Neural crest cell (in vitro differentiated cells): ENCODE measurements at places on chromosomes 2 and 18.

DNA sequence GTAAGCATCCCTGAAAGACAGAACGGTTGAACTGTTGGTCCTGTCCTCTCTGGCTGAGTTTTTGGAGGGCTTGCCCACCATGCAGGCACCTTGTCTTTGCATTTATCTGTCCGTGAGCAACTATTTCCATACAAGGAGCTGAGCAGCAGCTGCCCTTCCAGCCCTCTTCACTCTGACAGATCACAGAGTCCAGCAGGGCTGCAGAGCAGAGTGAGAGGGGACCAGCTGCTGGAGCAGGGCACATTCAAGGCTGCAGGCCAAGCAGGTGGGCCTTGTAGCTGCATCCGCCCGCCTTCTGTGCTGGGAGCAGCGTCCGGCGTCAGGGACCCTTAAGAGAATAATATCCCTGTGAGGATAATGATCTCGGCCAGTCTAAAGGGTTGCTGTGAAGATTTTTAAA is 9.5 kb downstream of the SMYD1 start:
- DNase-seq = no peak

DNA sequence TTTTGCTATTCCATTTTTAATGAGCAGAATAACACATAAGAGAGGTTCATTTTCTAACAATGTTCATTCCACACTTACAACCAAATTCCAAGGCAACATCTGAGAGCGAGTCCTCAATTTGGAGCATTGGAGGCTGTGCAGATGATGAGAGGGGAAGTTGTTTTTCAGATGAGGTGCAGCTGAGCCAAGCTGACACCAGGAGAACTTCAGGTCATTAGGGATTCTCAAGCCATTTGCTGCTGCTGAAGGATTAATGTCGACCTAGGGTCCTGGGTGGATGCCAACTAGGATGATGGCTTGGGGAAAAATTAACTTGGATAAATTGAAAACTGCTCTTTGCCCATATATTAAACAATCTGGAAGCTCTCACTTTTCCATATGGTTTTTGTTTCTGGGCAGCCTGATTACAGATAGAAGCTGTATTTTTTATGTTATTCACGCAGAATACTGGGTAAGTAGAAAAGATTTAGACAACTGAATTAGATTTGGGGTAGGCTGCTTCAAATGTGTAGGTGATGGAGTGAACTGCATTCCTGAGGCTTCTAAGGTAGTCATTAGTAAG is 206.4 kb upstream of the SLC39A10 start:
- no peak for DNase-seq

- no peak for DNase-seq
These were observed 109.8 kb downstream of the PARD3B start for GRCh38 chr2:204655101-204655500.

GRCh38 chr18:9530226-9531009 is 55.1 kb downstream of the RALBP1 start:
- DNase-seq = no peak

DNA sequence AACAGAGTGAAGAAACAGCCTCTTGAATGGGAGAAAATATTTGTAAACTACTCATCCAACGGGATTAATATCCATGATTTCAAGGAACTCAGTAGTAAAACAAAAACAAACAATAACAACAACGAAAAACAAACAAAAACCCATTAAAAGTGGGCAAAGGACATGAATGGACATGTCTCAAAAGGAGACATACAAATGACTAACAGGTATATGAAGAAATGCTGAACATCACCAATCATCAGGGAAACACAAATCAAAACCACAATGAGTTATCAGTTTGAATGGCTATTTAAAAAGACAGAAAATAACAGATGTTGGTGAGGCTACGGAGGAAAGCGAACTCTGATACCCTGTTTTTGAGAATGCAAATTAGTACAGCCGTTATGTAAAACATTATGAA is 224.8 kb upstream of the NRXN1 start:
- DNase-seq = no peak

GRCh38 chr2:96180521-96180920 is 28.1 kb downstream of the STARD7 start:
- DNase-seq = no peak

DNA sequence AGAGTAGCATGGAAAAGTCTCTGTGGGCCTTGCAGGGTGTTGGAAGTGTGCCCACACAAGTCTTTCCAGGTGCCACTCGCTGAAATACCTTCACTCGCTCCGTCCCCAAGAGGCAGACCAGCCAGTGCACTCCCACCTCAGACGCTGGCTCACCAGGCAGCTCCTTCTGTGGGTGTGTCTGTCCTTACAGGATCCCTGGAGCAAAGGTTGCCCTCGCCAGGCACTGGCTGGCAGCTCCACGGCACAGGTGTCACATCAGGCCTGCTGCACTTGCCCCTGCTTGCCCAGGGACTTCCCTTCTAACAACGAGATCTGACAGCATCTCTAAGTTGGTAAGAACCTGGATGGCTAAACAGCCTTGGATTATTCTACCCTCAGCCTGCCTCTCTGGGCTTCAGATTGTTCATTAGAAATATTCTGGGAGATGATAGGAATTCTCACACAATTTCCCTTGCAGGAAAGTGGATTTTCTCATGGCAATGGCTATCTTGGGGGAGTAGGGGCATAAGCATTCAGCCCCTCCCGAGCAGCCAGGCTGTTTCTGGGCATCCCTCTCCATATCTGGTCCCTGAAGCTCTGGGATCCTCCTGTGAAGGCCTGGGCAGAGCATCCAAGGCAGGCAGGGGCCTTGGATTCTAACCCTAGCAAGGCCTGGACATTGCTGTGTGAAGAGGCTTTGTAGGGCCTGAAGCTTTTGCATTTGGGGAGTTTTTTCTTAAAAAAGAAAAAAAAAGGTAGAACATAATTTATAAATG is 262.1 kb downstream of the MYCN start:
- DNase-seq = no peak

DNA sequence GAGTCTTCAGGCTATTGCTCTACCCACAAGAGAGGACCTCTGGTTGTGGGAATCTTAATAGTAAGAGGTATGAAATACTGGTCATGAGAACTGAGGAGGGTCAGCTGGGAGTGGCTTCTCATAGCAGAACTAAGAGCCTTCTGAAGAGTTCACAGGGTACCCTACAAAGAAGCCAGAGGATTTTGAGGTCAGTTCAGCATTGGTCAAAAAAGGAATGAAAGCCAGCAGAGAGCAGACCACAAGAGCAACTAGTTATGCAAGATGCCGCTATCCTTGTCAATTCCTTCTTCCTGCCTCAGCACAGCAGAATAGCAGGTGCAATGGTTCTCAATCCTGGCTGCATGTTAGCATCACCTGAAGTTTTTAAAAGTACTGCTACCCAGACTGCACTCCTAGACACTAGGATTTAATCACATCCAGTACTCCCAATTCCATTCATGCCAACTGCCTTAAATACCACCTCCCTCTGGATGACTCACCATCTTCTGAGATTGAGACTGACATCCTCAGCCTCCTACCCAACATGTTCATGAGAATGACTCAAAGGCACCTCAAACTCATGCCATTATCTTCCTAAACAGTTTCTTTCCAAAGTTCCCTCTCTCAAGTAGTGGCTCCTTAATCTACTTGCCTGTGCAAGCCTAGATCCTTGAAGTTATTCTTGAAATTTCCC is 81.0 kb upstream of the RBMS1 start:
- DNase-seq = no peak

GRCh38 chr2:100376836-100377235 is 40.6 kb downstream of the CHST10 start:
- no peak for DNase-seq

- no peak for DNase-seq
These were observed 108.3 kb downstream of the CELF4 start for GRCh38 chr18:37457341-37457740.

GRCh38 chr2:17299891-17300540 is 218.2 kb downstream of the RAD51AP2 start:
- no peak for DNase-seq

DNA sequence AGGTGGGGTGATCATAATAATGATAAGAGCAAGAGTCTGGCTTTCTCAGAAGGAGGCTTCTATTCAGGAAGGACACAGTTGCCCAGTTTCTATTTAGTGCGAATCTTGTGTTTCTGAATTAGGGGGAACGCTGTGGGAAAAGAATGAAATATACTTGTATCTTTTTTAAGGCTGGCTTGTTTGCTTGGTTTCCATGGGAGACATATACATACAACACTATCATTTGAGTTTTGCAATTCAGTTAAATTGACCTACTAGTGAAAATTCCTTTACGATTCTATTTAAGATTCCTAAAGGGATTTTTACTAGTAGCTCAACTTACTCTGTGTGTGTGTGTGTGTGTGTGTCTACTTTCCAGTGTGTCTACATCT is 24.7 kb upstream of the ANKRD62 start:
- DNase-seq = no peak
